ENCODE measurements at places on chromosomes 16 and 17.

DNA sequence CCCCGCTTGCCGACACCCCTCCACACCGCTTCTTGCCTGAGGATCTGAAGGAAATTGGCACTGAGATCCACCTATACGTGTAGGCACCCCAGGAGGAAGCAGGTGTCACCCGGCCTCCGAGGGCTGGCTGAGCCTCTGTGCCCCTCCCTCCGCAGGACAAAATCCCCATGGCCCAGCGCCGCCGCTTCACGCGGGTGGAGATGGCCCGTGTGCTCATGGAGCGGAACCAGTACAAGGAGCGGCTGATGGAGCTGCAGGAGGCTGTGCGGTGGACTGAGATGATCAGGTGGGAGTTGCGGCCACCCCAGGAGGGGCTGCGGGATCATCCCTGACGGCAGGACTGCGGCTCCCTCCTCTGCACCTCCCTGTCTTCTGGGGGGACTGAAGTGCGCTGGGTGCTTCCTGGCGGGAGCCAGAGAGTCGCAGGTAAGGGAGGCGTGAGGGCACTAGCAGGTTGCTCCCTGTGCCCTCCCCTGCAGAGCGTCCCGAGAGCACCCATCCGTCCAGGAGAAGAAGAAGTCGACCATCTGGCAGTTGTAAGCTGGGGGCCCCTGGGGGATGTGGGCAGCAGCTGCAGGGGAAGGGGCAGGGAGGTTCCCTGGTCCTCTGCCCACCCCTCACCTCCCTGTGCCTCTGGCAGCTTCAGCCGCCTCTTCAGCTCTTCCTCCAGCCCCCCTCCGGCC is 9.0 kb downstream of the NME3 start:
- DNase-seq: no peak

- peak; percentile 59 for DNase-seq
These were observed 18.6 kb upstream of the PITPNM3 start for GRCh38 chr17:6574687-6575595.

DNA sequence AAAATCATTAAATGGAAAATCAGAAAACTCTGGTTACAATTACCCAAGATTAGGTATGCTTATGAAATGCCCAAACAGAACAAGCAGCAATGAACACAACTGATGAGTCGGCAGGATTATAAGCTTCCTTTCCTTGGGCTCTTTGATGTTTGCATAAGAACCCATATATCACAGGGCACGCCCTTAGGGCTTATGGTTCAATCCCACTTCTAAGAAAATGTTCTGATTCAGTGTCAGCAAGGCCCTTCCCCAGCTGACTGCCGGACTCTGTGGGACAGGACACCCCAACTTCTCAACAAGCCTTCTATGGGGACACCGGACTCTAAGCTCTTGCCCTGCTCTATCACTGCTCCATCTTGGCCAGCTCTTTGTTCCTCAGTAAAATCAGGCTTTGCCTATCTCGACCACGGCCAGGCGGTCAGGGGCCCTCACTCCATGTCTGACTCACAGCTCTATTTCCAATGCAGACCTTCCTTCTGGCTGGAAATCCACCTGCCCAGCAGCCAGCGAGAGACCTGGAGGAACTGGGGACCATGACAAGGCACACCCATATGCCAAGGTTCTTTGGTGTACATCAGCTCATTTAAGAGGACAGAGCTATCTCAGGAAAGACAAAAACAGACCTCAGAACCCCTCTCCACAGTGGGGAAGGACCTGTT is 26.8 kb downstream of the LITAFD start:
- no peak for DNase-seq

- no peak for DNase-seq
These were observed 7.3 kb downstream of the DLX4 start for GRCh38 chr17:49976163-49976827.

Data from AG08396 (cell line).